Activated CD4-positive, alpha-beta T cell treated with anti-CD3 and anti-CD28 coated beads, Interleukin-2, amount 50 U/mL, for 24 hours (primary cell): ENCODE measurements at places on chromosomes 2 and 18.

- no peak for DNase-seq
Observed at GRCh38 chr2:172079838-172080640, 5.3 kb upstream of the DLX1 start.

DNA sequence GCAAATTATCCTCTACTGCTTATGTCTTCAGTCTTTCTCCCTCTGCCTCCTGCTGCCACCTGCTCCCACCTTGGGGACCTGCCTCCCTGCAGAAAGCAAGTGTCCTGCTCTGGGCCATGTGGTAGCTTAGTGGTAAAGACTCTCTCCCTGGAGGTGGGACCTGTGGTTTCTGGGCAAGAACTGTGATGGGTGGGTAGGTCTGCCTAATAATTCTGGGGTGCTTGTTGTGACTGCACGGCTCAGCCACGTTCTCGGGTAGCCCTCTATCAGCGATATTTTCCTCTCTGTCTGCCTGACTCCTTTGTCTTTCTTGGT, 16.4 kb upstream of the CD28 start:
- no peak for DNase-seq

DNA sequence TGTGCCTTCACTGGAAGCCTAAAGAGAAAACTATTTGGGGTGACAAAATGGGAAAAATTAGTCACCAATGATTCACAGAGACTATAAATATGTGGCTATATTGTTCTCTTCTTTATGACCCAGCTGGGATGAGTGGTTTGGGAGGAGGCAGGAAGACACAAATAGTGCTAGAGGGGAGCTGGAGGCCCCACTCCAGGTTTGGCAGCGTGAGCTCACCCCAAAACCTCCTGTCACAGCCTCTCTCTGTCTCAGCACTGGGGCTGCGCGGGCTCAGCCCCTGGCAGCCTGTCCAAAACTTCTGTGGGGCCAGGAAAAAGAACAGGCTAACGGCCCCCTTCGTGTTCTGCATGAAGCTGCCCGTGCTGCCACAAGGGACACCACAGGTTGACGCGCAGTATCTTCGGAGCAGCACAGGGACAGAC, 73.2 kb upstream of the LCLAT1 start:
- DNase-seq = no peak

DNA sequence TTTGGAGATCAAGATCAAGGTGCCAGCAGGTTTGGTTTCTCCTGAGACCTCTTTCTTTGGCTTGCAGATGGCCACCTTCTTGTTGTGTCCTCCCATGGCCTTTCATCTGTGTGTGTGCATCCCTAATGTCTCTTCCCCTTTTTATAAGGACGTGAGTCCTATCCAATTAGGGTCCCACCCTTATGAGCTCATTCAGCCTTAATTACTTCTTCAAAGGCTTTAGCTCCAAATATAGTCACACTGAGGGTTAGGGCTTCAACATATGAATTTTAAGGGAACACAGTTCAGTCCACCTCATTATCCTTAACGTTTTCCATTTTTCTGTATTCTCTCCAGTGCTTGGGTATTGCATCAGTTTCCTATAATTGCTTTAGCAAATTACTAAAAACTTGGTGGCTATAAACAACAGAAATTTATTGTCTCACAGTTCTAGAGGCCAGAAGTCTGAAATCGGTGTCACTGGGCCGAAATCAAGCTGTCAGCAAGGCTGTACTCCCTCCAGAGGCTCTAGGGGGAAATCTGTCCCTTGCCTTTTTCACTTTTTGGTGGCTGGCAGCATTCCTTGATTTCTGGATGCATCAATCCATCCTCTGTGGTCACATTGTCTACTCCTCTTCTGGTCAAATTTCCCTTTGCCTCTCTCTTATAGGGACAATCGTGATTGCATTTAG, 34.1 kb downstream of the CDC42EP3 start:
- DNase-seq = no peak

DNA sequence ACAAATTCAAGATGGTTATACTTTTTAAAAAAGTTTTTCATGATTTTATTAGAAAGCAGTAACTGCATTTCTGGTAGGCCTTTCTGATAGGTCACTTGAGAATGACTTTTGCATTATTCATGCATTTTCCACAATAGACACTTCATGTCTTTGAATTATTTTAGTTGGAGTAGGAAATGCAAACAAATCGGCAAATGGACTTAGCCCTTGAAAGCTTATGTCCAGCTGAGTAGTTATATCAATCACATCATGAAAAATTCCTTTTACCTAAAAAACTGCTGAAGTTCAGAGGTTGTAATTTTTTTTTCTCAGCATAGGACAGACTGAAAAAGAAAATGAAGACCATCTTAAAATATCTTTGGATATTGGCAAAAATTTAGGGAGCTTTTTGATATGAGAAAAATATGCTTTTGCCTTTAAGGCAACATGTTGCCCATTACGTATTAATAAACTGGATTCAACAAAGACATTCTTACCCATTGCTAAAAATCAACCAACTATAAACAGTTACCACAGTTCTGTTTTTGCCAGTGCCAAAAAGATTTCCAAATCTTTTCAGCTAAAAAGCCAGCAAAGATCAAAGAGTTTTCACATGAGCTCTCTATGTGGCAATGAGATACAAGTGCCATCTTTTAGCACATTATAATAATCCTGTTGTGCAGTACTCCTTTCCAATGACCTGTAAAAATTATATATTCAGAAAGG, 45.5 kb upstream of the FRZB start:
- no peak for DNase-seq

GRCh38 chr18:76801567-76802505, 20.5 kb upstream of the ZNF236 start:
- DNase-seq = no peak

- no peak for DNase-seq
Observed at GRCh38 chr2:222332116-222332515, 33.3 kb upstream of the PAX3 start.

GRCh38 chr18:58023108-58023507, 20.9 kb upstream of the NEDD4L start:
- no peak for DNase-seq

- DNase-seq = peak; percentile 61
Observed at GRCh38 chr2:223944703-223945531, at the start of gene WDFY1. Gene WDFY1 (minus strand): TSS chr2:223945335. CDS start chr2:223945284, 51 bp downstream.

GRCh38 chr2:110931648-110932047, 189.1 kb upstream of the BCL2L11 start:
- DNase-seq = no peak

DNA sequence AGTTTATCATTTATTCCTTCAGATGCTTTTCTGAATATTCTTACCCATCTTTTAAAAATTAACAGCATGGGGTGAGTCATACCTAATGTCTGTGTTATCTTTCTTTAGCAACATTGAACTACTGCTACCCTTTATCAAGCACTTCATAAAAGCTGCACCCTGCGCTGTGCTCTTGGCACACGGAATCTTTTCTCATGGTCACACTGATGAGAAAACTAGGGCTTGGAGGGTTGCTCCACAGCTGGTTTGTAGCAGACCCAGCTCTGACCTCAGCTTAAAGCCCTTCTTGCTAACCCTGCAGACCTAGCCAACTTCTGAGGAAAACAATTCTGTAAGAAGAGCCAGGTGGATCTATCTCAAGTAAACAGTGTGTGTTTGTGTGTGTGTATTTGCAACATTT, 106.3 kb downstream of the RNF144A start:
- DNase-seq = no peak
